ENCODE measurements at places on chromosomes 13 and 19.

DNA sequence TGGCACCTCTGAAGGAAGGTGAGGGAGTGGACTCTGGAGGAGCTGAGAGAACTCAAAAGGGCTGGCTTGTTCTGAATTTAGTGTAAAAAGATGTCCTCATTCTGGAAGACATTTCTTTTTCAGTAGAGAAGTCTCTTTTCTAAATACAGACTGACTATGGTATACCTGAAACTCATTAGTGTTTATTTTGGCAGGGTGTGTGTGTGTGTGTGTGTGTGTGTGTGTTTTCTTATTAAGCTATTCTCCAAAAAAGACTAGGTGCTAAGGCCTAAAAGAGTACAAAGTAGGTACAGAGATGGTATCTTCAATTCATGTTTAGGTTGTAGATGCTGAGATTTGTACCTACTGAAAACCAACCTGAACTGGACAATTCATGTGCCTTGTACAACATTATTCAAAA, 196.4 kb downstream of the SPRY2 start:
- DNase-seq, result no peak

DNA sequence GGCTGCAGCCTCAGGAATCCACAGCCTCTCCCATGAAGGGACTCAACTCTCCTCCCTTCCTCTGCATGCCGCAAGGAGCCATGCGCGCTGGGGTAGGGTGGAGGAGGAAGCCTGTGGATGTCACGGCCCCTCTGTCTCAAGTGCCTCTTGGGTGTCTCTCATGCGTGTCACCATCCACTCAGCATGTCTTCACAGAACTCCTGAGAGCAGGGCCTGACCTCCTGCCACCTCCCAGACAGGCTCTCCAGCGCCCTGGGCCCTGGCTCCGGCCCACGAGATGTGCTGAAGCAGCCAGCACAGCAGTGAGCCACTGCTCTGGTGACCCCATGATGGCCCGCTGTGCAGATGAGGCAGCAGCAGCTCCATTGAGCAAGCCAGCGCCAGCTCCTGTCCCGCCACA, 25.9 kb upstream of the SPACA7 start:
- DNase-seq, result no peak

- no peak for DNase-seq
These were observed 64.6 kb upstream of the RAP2A start for GRCh38 chr13:97369261-97369893.

DNA sequence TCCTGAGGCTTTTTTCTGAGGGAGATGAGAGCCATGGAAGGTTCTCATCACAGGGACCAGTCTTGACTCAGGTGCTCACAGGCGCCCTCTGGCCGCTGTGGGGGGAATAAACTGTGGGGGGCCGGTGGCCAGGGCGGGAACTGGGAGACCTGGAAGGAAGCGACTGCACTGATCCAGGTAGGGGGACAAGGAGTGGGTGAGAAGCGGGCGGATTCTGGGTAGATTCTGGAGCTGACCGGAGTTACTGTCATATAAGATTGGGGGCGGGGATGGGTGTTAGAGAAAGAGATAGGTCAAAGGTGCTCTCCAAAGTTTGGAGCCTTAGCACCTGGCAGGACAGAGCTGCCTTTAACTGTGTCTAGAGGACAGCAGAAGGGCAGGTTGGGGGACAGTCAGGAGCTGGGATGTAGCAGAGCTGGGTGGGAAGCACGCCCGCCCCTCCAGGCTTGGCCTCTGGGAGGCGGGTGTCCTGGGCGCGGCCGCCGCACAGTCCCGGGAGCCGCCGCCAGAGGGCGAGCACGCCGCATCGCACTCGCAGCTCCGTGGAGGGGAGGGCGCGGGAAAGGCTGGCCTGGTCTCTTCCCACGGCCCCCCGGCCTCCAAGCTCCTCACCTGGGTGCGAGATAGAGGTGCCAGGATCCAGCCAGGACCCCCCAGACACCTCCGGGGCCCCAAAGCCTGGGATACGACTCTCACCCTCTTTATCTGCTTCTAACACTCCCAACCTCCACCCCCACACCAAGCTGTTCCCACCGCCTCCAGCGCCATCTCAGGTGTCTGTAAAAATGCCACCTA, 4.2 kb upstream of the DAND5 start:
- peak; percentile 76 for DNase-seq

- no peak for DNase-seq
These were observed 14.0 kb downstream of the ZNF260 start for GRCh38 chr19:36514012-36514612.

DNA sequence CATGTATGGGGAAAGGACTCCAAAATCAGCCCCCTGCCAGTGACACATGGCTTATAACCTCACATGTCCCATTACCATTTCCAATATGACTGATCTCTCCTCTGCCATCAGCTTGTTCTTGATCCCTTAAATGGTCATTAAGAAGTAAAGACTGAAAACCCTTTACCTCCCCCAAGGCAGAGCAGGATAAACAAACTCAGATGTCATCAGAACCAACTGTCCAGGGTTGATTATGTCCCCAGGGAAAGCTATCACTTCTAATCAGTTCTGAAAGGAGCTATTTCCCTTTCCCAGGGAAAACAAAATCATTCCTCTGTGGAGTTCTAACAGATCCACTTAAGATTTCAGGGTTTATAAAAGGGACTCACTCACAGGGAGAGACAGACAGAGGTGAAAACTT, 350.9 kb downstream of the SUCLA2 start:
- no peak for DNase-seq

- no peak for DNase-seq
These were observed 313.7 kb upstream of the ATXN8OS start for GRCh38 chr13:69793783-69794453.

- DNase-seq, result no peak
These were observed 20.6 kb downstream of the PPP1R37 start for GRCh38 chr19:45113628-45114027.

GRCh38 chr13:110327051-110327721, 20.1 kb downstream of the COL4A2 start:
- DNase-seq, result no peak

DNA sequence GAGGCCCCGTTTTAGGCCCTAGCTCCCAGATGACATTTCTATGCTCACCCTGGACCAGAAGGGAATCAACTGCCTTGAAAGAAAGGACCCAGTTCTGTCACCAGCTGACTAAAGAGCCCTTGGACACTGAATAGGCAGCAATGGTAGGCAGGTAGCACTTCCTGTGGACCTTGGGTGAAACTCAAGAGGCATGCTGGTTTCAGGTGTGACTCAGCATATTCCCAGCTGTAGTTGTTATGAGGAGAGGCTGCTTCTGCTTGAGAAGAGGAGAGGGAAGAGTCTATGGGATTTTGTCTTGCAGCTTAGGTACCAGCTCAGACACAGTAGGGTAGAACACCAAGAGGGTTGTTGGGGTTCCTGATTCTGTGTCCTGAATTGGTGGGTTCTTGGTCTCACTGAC, 37.9 kb upstream of the HTR2A start:
- no peak for DNase-seq

DNA sequence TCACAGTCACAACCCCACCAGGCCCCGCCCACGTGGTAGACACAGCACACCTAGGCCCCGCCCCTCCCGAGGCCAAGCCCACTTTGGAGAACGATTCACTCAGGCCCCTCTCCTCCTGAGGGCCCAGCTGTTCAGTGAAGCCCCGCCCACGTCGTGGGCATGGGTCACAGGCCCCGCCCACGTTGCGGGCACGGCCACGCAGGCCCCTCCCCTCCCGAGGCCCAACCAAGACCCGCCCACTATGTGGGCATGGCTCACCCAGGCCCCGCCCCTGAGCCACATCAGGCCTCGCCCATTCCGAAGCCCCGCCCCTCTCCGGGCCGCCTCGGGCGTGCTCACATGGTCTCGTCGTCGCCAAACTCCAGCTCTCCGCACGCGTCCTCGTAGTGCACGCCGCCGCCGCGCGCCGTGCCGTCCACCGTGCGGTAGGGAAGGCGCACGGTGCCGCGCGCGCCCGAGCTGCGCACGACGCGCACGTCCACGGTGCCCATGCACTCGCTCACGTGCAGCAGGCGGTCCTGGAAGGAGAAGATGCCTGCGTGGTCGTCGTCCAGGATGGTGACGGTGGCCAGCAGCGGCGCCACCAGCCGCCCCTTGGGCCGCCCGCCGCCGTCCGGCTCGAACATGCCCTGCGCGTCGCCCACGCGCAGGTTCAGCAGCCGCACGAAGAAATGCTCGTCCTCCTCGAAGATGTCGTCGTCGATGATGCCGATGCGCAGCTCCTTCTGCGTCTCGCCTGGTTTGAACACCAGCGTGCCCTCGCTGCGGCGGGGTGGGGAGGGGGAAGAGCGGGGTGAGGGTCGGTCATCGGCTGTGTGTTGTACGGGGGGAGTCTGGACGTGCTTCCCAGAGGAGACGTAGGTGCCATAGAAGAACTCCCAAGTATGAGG, 24.0 kb downstream of the SLC8A2 start:
- no peak for DNase-seq

GRCh38 chr13:96068729-96069128, 15.5 kb upstream of the UGGT2 start:
- DNase-seq, result no peak

DNA sequence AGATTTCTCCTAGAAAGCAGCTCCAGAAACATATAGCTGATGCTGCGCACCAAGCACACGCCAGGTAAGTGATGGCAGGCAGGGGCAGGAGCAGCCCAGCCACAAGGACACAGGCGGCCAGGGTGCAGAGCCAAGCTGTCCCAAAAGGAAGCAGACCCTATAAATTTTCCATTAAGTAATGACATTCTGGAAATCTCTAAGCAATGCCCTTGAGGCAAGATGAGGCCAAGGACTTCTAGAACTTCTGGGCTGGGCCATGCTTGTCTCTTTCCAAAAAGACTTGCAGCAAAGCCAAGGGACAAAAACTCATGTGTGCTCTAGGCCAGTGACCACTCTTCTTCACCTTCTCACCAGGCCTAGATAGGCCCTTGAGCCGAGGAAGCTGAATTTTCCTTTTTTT, 42.2 kb upstream of the EPHX3 start:
- no peak for DNase-seq

DNA sequence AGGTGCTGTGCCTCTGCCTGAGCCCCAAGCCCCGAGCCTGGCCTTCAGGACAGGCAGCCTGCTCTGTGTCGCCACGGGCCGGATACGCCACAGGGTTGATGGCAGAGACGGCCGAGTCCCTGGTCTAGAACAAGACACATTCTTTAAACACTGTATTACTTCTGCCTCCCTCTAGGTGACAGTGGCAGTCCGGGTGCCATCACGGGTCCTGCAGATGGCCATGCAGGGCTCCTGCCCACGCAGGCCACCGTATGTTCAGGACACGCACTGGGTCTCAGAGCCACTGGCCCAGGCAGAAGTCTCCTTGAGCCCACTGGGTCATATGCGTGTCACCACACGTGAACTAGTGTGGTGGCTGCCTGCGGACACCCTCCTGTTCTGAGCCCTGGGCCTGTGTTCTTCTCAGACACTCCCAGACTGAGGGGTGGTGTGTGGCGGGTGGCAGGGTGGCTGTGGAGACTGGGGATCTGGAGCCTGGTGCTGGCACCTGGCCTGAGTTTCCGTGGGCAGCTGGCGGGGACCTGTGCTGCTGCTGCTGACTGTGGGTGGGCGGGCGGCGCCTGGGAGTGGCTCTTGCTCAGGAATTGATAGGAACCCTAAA, 4.4 kb downstream of the PLEKHJ1 start:
- no peak for DNase-seq

GRCh38 chr19:39412867-39413271, 400 bp downstream of the PLEKHG2 start:
- DNase-seq, result no peak

Measured in stimulated activated CD4-positive, alpha-beta T cell treated with anti-CD3 and anti-CD28 coated beads, TNF-alpha, amount 100 ng/mL, for 1 hour (primary cell).